SK-N-SH treated with all-trans-retinoic acid at 6 μM for 48 hours (cell line): ENCODE measurements at places on chromosomes 7 and 10.
A peak's percentile ranks its signal among the peaks of the same experiment; 100 is the strongest.

DNA sequence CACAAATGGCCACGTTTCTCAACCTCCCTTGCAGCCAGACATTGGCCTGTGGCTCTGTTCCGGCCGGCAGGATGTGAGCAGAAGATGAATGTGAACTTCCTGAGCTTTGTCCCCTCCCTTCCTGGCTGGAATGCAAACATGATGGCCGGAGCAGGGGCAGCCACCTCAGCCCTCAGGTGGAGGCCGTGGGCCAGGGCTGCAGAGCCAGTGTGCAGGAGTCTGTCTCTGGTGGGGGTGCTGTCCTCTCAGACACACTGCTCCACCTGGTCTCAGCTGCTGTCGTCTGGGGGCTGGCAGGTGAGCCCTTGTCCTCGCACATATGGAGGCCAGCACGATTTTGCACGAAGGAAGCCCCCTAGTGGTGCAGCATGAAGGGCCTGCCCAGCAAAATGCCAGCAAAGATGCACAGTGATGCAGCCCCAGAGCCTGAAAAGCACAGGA is 25.3 kb upstream of the PWWP2B start:
- ATAC-seq = peak; percentile 45; the same call in 1 of the 3 replicates

- ATAC-seq = no peak
Measured at GRCh38 chr7:18293759-18294158, 201.8 kb upstream of the HDAC9 start.

GRCh38 chr10:27399871-27400270 is 104.2 kb upstream of the RAB18 start:
- ATAC-seq = no peak

GRCh38 chr10:43194266-43194665 is 56.0 kb downstream of the CSGALNACT2 start:
- ATAC-seq = no peak

- ATAC-seq = no peak
Measured at GRCh38 chr10:124829447-124830115, 28.0 kb downstream of the ABRAXAS2 start.

DNA sequence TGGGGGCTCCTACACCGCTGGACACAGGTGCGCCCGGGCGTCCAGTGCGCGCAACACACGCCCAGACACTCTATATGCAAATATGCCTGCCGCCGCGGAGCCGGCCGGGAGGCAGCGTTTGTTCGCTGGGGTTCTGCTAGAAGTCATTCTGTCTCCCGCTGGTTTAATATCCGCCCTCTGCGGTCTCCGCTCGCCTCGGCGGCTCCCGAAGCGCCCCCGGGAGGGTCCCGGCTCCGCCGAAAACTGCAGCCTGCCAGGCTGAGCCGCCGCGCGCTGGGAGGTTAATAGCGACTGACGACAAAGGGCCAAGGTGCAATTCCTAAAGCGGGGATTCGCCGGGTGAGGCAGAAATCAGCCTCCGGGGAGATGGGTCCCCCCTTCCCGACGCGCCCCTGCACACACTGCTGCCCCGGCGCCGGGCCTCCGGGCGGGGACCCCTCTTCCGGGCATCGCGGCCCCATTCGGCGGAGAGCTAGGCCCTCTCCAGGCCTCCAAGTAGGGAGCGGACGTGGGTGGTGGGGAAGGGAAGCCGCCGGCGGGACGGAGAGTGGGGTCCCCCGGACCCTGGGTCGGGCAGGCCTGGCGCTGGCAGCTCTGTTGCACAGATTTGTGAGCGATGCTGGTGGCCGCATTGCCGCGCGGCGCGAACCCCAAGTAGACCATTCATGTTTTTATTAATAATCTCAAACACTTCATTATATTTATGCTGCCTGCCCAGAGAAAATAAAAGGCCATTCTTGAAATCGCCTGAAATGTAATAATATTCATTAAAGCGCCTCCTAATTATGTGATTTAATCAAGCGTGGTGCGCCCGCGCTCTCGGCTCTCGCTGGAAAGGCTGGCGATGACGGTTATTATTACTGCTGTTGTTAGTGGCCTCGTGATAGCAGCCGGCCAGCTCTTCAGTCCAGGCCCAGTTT is 9.1 kb downstream of the EN2 start:
- ATAC-seq = peak; percentile 57

GRCh38 chr10:97134110-97134509 is 51.6 kb downstream of the SLIT1 start:
- no peak for ATAC-seq

DNA sequence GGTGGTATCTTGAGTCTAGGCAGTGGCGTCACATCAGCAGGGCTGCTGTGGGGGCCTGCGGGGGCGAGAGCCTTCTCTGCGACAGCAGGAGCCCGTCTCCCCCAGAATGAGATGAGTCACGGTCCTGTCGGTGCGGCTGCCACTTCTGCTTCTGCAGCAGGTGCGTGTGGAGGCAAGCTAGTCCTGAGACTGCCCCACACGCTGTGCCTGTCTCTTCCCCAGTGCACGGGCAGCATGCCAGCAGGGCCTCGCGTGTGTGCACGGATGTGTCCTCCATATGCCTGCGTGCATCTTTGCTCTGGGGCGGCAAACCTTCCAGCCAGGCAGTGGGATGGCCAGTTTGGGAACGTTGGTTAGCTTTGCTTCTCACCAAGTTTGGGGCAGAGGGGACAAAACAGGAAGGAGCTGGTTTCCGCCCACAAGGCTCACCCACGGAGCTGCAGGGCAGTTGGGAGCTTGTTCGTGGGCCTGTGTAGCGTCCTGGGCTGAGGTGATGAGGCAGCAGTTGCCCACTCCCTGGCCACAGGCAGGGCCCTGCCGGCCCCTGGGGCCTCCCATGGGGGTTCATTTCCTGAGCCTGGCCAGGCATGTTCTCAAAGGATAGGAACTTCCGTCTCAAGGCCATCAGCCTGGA is 60.8 kb upstream of the PPIF start:
- ATAC-seq = peak; percentile 9; the same call in 1 of the 3 replicates

DNA sequence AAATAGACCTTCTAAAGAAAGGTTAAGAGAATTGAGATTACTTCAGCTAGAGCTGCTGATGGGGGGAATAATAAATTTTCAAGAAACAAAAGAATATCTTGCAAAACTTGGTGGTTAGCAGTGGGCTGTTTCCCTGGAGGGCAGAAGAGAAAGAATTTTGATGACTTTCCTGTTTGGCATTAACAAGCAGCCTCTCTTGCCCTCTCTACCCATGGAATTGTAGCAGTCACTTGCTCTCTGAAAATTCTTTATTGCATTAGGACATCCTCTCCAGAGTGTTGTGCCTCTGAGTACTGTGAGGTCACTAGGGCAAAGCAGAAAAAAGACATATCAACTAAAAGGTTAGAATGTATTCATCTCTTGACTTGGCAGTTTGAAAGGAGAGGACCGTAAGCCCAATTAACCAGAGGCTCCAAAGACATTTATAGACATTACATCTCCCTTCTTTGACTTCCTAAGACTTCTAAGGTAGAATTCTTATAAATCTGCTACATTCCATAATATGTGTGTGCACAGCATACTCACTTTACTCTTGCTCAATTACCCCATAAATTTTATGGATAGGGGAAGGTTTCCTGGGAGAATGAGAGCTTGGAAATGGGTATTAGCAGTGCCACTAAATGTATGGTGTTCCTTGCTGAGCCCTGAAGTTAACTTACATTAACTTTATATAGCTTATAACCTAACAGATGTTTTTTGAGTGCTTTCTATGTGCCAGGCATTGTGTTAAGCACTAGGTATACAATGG is 215.3 kb downstream of the KIF20B start:
- ATAC-seq = no peak

DNA sequence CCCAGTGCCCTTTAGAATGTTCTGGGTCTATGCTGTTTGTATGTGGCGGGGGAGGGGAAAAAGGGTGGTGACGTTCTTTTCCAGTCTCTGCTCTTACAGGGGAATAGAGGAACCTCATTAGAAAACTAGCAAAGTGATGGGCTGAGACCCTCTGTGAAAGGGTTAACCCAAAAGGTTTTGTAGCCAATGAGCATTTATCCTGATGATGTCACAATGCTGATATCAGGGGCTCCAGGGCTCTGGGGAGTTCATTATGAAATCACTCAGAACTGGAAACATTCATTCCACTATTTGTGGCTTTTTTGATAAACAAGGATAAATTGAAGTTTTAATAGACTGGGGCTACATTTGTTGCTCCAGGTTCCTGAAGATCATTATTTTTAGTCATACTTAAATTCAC is 71.7 kb downstream of the ARID5B start:
- no peak for ATAC-seq

GRCh38 chr7:46165276-46165675 is 244.2 kb upstream of the IGFBP3 start:
- ATAC-seq = no peak; the same call in 2 of the 3 replicates

DNA sequence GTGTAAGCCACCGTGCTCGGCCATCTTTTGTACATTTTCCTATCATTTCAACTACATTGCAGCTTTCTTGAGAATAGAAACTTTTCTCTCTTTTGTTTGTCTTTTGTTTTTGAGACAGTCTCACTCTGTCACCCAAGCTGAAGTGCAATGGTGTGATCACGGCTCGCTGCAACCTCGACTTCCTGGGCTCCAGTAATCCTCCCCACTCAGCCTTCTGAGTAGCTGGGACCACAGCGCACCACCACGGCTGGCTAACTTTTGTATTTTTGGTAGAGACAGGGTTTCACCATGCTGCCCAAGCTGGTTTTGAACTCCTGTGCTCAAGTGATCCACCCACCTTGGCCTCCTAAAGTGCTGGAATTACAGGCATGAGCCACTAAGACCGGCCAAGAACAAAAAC is 31.3 kb upstream of the DAGLB start:
- no peak for ATAC-seq

- peak; percentile 15; the same call in 2 of the 3 replicates for ATAC-seq
Measured at GRCh38 chr7:19020711-19021110, 96.7 kb downstream of the TWIST1 start.

DNA sequence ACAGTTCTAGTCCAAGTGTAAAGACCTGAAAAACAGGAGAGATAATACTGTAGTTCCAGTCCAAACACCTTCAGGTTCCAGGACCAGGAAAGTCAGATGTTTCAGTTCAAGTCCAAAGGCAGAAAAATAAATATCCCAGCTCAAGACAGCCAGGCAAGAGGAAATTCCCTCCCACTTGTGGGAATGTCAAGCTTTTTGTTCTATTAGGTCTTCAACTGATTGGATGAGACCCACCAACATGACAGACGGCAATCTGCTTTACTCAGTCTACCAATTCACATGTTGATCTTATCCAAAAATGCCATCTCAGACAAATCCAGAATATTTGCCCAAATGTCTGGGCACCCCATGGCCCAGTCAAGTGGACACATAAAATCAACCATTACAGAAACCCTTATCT is 33.1 kb downstream of the SEMA3D start:
- ATAC-seq = no peak

- no peak for ATAC-seq
Measured at GRCh38 chr7:48427671-48428070, 256.4 kb downstream of the ABCA13 start.
